ENCODE measurements at places on chromosomes 2 and 18.

- DNase-seq = no peak
Measured at GRCh38 chr18:78293940-78294541, 685.6 kb upstream of the SALL3 start.

DNA sequence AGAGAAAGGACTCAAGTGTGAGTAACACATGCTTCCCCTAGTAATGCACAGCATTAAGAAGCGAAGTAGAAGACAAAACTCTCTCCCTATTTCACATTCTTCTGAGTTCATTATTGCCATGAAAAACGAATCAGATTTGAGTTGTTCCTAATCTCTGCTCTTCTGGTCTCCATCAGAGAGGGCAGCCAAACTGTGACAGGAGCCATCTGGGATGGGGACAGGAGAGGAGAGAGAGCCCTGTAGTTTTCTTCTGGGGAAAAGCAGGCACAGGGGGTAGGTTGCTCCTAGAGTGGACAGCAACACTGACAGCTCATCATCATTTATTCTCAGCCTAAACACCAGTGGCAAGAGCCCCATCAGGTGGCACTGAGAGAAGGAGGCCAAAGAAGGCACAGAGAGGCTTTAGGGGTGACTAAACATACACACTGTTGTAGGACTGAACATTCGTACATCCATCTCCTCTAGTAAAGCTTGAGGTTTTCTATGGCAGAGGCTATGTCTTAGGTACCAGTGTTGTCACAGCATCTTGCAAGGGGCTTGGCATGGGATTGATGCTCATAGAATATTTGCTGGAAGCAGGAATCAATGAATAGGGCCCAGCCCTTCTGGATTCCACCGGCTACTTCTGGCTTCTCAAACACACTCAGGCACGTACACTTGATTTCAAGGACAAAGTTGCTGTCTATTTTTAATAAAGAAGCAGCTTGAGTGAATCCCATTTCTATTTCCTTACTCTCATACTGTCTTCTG, 33.1 kb downstream of the SLC8A1 start:
- no peak for DNase-seq

DNA sequence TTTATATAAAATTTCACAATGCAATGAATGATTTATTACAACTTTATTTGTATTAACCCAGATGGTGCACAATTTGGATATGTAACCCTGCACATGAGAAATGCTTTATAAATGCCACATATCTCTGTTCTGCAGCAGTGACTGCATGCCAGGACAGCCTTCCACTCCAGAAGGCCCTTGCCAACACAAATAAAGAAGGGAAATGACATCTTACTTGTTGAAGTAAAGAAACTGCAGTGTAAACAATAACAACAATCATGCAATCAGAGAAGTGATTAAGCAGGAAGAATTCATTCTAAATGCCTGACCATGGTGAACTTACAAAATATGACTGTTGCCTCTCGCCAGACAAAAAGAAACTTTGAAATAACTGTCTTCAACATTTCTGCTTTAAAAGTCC, 129.9 kb upstream of the CHST9 start:
- DNase-seq = no peak

DNA sequence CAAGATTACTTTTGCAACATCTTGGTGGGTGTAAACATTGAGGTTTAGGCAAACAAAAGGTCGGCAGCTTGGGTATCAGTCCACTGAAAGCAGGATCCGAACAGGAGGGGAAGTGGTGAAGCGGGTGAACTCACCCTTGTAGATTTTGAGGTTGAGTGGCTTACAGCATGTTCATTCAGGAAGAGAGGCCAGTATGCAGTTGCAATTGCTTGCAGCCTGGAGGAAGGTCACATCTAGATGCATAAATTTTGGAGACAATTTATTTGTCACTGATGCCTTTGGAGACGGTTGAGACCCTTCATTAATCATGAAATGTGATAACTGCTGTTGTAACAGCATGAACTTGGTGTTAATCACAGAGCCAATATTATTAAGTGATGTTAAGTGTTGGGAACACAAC, 131.1 kb downstream of the LTBP1 start:
- no peak for DNase-seq

GRCh38 chr2:140586379-140586778, 1544.4 kb downstream of the LRP1B start:
- DNase-seq = no peak

DNA sequence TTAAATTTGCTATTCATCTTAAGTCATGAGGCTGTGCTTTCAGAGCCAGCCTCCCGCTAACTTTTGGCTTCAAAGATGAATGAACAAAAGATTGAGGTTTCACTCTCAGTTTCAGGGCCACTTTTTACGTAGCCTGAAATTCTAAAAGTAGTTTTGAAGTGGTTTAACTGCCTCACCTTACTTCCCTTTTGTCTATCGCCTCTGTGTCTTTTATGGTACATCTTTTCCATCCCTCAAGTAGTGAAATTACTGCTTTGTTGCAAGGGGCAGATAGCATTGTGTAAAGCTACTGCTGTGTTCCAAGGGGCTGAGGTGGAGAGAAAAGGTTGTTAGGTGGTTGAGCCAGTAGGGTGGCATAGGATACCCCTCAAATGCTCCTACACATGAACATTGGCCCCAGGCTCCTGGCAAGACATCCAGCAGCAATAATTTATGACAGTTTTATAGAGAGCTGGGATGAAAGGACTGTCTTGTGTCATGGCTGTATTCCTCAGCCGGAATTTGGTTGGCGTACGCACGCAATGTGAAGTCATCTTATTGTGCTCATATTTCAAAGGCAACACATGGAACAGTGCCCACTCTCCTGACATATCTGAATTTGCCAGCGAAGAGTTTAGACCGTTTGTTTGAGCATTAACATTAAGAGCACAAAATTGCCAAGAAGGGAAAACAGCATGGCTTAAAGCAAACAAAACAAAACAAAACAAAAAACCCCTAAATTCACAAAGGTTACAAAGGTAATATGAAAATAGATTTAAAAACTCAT, 32.2 kb downstream of the QPCT start:
- DNase-seq = no peak

DNA sequence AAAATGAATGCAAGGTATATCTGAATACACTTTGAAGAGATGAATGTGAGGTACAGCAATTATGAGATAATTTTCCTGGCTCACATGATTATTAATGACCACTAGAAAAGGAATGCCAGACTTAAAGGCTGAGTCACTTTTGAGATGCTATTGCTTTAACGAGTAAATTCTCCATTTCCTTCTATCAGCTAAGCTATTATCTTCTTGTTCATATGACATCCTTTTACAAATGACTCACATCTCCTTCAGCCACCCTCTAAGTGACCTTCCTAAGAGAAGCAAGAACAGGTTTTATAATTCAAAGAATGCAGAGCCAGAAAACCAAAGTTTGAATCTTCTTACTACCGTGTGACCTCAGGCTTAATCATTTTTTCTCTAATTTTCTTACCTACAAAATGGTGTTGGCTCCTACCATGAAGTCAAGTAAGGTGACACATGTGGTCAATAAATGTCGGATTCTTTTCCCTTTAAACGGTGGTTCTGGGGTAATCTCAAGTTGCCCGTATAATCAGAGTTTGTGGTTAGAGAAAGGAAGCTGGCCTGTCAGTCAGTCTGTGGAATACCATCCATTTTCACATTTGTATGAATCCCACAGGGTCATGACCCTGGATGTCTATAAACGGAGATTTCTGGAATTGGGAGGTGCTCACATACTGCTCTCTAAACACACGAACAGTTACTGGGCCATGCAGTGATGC, 184.0 kb upstream of the PID1 start:
- DNase-seq = no peak

- DNase-seq = no peak
Measured at GRCh38 chr2:64797881-64798575, 144.3 kb upstream of the SERTAD2 start.

- DNase-seq = no peak
Measured at GRCh38 chr2:70201225-70201768, 10.5 kb upstream of the C2orf42 start.

DNA sequence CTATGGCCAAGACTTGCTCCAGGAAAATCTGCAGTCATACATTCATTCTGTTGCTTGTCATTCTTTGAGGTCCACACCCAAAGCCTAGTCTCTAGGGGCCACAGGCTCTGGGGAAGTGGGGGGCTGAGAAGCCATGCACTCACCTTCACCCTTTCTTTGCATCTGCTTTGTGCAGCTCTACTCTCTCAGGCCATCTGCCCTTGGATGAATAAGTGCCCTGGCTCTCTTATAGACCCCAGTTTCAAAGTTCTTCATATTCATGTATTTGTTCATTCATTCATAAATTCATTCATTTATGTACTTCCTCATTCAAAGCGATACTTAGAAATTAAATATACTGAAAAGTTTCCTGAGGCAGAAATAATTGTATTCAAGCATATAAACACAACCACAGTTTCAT, 130.3 kb upstream of the FAM98A start:
- no peak for DNase-seq

- DNase-seq = no peak
Measured at GRCh38 chr18:61643884-61644647, 248.7 kb downstream of the RNF152 start.

GRCh38 chr2:583666-584065, 93.5 kb downstream of the TMEM18 start:
- no peak for DNase-seq

DNA sequence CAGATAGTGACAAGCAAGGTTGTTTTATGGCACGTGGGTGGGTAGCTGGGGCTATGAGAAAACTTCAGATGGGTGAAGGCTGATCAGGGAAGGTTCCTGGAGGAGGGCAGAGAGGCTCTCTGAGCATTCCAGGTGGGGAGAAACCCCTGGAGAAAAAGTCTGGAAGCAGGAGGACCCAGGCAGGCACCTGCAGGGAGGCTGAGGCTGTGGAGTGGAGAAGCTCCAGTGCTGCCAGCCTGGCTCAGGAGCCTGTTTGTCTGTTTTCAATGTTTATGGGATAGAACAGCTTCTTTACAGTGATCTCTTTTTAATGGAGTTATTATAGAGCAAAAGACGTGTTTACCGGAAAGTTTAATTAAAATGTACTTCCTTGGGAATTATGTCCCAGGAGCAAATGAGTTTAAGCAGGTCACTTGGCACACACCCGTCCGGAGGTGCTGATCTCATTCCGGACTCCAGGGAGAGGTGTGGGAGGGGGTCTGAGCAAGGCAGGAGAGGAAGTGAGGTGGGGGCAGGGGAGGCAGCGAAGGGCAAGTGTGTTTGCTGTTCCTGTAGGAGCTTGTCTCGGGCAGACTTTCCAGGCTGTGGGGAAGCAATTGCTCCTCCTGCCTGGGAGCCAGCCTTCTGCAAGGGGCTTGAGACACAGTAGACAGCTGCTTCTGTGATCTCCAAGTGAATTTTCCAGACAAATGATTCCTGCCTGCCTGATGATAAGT, 239.5 kb downstream of the MYCN start:
- no peak for DNase-seq

GRCh38 chr2:62660087-62660486, 45.4 kb upstream of the EHBP1 start:
- DNase-seq = no peak

DNA sequence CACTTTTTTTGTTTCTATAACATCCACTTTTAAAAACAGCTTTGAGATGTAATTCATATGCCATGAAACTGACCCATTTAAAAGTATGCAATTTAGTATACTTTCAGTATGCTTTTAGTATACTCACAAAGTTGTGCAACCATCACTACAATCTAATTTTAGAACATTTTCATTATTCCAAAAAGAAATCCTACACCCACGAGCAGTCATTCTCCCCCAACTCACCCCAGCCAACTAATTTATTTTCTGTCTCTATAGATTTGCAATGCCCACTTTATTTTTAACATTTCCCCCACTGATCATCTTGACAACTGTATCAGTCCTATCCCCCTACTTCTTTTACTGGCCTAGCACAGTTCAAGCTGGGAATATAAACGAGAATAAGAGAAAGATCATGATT, 39.1 kb downstream of the FAM98A start:
- DNase-seq = no peak

- DNase-seq = no peak
Measured at GRCh38 chr2:138474100-138474825, 27.3 kb upstream of the SPOPL start.

- no peak for DNase-seq
Measured at GRCh38 chr18:2417861-2418610, 153.3 kb downstream of the METTL4 start.

GRCh38 chr2:27051902-27052645, 606 bp downstream of the AGBL5 start:
- no peak for DNase-seq

GRCh38 chr2:150153646-150154307, 333.7 kb downstream of the RND3 start:
- DNase-seq = no peak

GRCh38 chr2:206979922-206980321, 40.6 kb downstream of the CPO start:
- DNase-seq = no peak

DNA sequence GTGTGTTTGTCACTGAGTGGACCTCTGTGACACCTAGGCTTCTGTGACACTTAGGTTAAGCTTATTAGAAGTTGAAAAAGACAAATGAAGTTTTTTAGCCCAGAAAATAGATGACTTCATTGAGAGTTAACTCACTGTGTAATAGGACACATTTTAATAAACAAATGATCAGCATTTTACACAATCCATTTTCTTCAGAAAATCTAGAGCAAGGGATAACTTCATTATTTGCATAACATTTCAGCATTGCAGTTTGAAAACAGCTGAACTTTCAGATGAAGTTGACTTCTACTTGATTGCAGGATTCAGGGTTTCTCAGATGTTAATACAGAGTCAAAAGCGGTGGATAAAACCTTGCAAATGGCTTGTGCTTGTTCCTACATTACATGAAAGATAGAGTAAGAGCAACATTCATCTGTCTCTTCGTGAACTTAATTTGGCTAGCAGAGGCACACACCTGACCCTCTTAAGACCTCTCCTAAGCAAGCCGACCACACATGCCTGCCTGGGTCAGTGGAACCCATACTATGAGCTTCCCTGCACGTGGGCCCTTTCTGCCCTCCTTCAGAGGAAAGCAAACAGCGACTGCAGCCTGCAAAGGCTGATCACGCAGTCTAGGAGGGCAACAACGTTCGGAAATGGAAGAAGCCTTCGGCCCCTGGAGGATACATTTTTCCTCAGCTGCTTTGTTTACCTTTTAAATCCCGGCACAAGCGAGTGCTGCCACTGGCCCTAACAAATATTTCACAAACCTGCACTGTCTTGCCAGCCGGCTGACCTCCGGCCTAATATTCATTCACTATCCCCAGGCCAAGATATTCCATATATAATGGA, 16.6 kb downstream of the ITGB1BP1 start:
- DNase-seq = no peak

DNA sequence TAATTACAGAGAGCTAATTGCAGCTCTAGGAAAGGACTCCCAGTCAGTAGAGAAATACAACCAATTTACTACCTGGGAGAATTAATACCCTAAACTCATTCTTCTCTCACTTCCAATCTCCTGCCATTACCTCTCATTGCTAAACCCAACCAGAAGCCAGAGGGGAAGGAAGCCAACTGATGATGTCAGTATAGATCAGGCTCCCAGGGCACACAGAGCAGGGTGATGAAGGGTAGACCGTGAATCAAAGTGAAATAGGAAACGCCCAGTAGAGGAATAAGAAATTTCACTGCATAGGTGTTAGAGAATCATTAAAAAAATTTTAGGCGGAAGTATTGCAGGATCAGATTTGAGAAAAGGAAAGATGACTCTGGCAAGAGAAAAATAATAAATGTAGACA, 456.8 kb upstream of the NXPH2 start:
- no peak for DNase-seq

- DNase-seq = no peak
Measured at GRCh38 chr2:238731961-238732360, 115.9 kb upstream of the TWIST2 start.

- DNase-seq = no peak
Measured at GRCh38 chr2:190169221-190170072, 106.9 kb upstream of the MSTN start.
